SW 1271 (cell line): ENCODE measurements at places on chromosomes 13 and 19.
A peak's percentile ranks its signal among the peaks of the same experiment; 100 is the strongest.

- no peak for DNase-seq
Measured at GRCh38 chr13:27172495-27172842, 858 bp upstream of the USP12 start.

- DNase-seq: no peak
Measured at GRCh38 chr13:96992633-96993032, 1.6 kb downstream of the OXGR1 start.

- DNase-seq: peak; percentile 85
Measured at GRCh38 chr19:8526345-8527091, 12.6 kb upstream of the ZNF414 start.

DNA sequence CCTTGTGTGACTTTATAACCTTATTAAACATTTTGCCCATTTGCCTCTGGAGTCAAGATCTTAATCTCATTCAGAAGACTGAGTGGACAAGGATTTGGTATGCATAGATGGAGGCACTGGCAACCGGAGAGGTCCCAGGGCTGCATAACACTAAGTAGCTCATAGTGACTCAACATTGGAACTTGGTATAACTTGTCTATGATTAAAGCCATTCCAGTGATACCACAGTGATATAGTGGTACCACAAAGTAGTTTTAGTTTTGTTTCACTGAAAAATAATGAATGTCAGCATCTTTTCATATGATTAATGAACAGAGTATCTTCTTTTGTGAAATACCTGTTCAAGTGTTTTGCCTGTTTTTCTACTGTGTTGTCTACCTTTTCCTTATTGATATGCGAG lies 26.4 kb downstream of the CDK8 start:
- no peak for DNase-seq

DNA sequence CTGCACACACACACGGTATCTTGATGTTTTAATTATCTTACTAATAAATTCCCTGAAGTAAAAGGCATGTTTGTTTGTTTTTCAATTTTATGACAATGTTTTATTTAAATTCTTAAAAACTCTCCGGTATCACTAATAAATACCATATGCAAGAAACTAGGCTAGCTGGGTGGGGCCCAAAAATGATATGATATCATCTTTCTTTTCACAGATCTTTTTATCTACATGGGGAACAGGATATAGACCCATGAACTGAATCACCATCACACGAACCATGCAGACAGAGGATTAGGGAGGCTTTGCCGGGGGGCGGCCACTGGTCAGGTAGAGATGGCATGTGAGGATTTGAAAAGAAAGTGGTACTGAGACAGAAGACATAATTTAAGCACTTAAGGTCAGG lies 266.4 kb downstream of the ENOX1 start:
- no peak for DNase-seq

DNA sequence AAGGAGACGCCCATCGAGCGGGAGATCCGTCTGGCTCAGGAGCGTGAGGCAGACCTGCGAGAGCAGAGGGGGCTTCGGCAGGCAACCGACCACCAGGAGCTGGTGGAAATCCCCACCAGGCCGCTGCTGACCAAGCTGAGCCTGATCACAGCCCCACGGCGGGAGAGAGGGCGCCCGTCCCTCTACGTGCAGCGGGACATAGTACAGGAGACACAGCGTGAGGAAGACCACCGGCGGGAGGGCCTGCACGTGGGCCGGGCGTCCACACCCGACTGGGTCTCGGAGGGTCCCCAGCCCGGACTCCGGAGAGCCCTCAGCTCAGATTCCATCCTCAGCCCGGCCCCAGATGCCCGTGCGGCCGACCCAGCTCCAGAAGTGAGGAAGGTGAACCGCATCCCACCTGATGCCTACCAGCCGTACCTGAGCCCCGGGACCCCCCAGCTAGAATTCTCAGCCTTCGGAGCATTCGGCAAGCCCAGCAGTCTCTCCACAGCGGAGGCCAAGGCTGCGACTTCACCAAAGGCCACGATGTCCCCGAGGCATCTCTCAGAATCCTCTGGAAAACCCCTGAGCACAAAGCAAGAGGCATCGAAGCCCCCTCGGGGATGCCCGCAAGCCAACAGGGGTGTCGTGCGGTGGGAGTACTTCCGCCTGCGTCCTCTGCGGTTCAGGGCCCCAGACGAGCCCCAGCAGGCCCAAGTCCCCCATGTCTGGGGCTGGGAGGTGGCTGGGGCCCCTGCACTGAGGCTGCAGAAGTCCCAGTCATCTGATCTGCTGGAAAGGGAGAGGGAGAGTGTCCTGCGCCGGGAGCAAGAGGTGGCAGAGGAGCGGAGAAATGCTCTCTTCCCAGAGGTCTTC lies 7.1 kb downstream of the MISP start:
- no peak for DNase-seq

DNA sequence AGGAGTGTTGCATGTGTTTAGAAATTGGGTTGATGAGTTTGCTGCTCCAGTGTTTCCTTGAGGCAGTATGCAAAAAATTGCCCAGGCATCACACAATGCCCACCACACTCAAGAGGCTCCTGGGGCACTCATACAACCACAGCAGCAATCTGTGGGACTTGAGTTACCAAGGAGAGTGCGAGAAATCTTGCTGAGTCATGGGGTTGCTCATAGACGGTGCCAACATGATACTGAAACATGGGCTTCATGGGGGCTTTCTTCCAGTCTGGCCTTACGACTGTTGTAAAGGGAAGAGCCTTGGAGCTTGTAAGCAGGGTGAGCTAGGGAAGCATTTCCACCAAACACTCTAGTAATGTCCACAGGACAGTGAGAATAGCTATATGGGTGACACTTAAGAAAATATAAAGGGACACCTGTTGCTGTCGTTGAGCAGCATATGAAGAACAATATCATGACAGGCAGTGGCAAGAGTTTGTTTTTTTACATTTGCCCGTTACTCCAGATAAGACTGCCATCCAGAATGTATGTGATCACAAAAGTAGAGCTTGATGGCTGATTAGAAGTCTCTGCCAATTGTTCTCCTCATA lies 1237.4 kb downstream of the UQCRFS1 start:
- DNase-seq: no peak

- DNase-seq: no peak
Measured at GRCh38 chr19:5984600-5984999, 6.7 kb upstream of the RANBP3 start.

- no peak for DNase-seq
Measured at GRCh38 chr13:23678795-23679194, 108.6 kb downstream of the TNFRSF19 start.

DNA sequence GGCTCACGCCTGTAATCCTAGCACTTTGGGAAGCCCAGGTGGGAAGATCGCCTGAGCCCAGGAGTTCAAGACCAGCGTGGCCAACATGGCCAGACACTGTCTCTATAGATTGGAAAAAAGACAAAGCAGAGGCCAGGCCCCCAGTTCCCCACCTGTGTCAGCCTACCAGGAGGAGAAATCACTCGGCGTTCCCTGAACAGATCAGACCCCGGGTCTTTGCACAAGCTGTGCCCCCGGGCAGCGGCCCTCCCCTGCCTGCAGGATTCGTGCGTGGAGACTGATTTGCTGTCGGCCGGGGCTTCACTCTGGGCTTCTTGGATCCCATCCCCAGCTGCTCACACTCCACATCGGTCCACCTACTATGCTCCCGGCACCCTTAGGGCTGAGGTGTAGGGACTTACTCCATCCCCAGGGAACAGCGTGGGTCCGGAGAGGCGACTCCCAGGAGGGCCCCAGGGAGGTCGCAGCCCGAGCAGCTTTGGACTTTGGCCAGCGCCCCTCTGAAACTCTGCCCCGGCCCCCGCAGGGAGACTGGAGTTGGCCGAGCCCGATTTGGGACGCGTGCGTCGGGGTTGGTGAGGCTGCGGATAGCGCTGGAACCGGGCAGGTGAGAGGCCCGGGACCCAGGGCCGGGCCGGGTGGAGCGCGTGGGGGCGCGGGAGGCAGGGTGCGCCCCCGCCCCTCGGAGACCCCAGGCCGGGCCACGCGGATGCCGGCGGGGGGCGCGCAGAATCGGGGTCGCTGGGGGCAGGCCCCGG lies 515 bp upstream of the EFNA2 start:
- no peak for DNase-seq

DNA sequence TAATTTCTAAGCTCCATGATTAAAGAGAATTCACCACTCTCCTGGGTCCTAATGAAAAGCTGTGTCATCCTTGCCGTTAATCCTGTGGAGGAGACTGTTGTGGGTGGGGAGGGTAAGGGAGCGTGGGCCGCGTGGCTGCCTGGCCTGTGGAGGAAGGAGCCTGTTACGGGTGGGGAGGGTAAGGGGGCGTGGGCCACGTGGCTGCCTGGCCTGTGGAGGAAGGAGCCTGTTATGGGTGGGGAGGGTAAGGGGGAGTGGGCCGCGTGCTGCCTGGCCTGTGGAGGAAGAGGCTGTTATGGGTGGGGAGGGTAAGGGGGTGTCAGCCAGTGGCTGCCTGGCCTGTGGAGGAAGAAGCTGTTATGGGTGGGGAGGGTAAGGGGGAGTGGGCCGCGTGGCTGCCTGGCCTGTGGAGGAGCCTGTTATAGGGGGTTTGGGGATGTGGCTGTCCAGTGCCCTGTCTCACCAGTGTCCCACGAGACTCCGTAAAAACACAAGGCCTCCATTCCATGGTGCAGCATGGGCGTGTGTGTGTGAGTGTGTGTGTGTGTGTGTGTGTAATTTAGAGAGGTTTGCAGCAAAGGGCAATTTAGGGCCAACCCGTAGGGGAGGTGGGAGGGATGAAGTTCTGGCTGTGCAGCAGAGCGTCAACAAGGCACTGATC lies 15.6 kb upstream of the DCUN1D2 start:
- no peak for DNase-seq

- no peak for DNase-seq
Measured at GRCh38 chr19:35757231-35757748, 461 bp upstream of the HSPB6 start.

DNA sequence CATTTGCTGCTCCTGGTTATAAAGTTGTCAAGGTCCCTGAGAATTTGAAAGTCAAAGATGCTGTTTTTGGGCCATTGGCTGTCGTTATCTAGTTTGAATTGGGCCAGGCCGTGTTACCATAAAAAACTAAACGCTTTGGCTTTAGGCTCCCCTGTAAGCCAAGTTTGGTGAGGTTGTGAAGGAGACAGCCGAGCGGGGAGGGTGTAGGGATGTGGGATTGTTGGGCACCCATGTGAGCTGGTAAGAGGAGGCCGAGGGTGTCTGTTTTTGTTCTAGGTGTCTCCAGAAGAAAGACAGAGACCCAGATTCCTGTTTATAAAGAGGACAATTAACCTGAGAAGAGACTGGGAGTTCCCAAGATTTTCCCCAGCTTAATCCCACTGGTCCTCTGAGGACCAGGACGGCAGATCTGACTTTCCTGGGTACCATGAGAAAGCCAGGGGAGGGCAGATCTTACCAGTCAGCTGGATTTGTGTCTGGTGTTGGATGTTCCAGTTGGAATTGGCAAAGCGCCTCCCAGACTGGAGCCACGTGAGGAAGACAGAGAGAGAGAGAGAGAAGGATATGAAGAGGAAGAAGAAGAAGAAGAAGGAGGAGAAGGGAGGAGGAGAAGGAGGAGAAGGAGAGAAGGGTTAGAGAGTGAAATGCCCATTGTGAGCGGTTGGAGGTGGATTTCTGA lies 25.1 kb downstream of the TMEM255B start:
- DNase-seq: no peak

DNA sequence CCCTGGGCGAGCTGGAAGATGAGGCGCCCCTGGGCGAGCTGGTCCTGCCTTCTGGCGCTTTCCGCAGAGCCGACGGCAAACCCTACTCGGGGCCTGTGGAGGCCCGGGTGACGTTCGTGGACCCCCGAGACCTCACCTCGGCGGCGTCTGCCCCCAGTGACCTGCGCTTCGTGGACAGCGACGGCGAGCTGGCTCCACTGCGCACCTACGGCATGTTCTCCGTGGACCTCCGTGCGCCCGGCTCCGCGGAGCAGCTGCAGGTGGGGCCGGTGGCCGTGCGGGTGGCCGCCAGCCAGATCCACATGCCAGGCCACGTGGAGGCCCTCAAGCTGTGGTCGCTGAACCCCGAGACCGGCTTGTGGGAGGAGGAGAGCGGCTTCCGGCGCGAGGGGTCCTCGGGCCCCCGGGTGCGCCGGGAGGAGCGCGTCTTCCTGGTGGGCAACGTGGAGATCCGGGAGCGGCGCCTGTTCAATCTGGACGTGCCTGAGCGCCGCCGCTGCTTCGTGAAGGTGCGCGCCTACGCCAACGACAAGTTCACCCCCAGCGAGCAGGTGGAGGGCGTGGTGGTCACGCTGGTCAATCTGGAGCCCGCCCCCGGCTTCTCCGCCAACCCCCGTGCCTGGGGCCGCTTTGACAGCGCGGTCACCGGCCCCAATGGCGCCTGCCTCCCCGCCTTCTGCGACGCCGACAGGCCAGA lies 6.3 kb downstream of the CILP2 start:
- no peak for DNase-seq

DNA sequence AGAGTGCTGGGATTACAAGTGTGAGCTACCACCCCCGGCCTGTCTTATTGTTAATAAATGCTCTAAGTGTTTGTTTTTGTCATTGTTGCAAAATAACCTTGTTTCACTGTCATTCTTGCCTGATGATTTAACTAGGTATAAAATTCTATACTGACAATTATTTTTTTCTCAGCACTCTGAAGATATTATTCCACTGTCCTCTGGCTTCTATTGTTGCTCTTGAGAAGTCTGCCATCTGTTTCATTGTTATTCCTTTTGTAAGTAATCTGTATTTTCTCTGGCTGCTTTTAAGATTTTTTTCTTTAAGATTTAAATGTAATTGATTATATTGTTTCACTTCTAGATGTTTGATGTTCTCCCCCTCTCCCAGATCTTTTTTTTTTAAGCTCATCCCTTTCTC lies 17.6 kb downstream of the ZNF420 start:
- peak; percentile 3 for DNase-seq

GRCh38 chr19:8158411-8159074 lies 9.2 kb upstream of the FBN3 start:
- DNase-seq: peak; percentile 32

GRCh38 chr13:79628463-79628862 lies 147.5 kb downstream of the NDFIP2 start:
- DNase-seq: no peak

GRCh38 chr13:113888701-113889330 lies 24.9 kb upstream of the GAS6 start:
- no peak for DNase-seq

DNA sequence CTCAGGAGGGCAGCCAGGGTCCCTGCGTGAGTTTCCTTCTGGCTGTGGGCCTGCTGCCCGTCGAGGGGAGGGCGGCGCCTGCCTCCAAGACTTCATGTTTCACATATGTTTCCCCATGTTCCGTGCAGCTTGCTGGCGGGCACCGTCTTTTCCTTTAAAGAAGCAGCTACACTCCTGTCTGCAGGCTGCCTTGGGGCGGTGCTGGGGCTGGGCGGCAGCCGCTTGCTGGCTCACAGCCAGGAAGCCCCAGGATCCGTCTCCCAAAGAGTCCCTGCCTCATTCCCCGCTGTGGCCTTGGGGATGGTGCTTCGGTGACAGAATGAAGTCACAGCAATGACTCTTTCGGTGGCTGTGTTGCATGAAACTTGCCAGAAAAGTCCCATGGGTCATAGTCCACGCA lies 24.9 kb downstream of the PIAS4 start:
- no peak for DNase-seq

DNA sequence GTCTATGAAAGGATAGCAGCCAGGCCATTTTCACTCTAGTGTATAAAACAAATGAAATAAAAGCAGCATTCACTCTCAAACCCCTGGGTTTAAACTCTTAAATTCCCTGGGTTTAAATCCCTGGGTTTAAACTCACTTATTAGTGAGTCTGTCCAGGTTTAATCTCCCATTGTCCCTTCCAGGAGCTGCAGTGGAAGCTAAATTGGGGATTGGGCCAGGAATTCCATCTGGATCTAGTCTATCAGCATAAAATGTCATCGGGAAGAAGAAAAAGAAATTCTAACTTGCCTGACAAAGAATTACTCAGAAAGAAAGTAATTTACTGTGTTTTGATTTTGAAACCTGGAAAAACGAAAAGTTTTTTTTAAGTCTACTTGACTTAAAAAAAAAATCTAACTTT lies 54.8 kb downstream of the FRY start:
- no peak for DNase-seq

GRCh38 chr13:49654011-49654410 lies 25.7 kb downstream of the ARL11 start:
- DNase-seq: no peak
